ENCODE measurements at places on chromosomes 6 and 20. TPM values are rescaled to one million over a fixed set of nuclear protein-coding genes. Genes with fewer than 3 reads are reported as not detected.

PKIB gene
- polyA plus RNA-seq, result 0.45 TPM

SLC35D3 gene
- not detected for polyA plus RNA-seq

PBOV1 gene
- not detected for polyA plus RNA-seq

MICB gene
- polyA plus RNA-seq, result 3.8 TPM

MMP24 gene
- 0.07 TPM for polyA plus RNA-seq

REM1 gene
- polyA plus RNA-seq, result not detected

PEX7 gene
- 4.2 TPM for polyA plus RNA-seq

RANBP9 gene
- 1.9 TPM for polyA plus RNA-seq

GRCh38 chr20:36313926-36314325 lies 7.8 kb downstream of the DLGAP4 start:
- DNase-seq, result no peak

GRCh38 chr20:41040855-41041254 lies 12.2 kb downstream of the TOP1 start:
- DNase-seq, result no peak

DNA sequence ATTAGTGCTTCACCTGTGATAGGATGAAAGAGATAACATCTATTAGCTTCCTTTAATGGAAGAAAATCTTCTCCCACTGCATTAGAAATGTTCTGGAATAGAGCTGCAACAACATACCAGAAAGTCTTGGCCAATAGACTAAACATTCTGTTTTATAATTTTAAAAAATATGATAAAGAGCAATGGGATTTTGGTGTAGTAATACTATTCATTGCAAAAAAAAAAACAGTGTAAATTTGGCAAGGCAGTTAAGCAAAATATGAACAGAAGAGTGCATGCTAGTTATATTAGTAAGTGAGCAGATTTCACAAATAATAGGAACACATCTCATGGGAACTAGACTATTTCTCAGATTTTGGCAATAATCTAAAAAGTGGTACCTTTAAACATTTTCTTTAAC lies 43.3 kb downstream of the SOX4 start:
- no peak for DNase-seq

GRCh38 chr20:63744574-63745423 lies 5.2 kb downstream of the SLC2A4RG start:
- no peak for DNase-seq

DNA sequence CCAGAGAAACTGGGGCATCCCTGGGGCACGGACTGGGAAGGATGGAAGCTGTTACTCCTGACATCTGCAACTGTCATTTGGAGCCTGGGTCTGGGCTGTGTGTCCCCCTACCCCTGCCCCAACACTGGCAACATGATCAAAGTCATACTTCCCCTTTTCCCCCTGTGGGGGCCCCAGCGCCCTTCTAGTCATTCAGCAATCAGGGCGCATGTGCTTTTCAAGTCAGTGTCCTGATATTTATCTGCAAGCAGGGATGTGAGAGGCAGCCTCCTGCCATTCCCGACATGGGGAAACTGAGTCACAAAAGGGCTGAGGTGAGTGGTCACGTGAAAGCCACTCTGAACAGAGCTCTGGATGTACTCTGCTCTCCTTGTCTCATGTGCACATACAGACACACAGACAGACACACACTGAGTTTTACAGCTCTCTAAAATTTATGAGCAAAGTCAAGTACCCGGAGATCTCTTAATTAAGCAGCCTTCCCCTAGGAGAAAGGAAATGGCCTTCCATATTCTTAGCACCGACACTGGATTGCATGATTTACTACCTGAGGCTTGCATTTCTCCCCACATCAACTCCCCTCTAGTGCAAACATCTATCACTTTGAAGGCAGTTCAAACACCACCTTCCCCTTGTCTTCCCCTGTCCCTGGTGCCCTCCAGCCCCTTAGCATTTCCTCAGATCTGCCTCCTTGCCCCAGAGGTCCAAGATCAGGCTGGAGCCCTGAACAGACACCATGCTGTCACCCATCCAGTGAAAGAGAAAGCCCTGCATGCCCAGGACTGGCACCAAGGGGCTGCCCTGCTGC lies 170.7 kb downstream of the CDC5L start:
- no peak for DNase-seq

- DNase-seq, result no peak
Observed at GRCh38 chr6:77906070-77906469, 253.2 kb downstream of the MEI4 start.

DNA sequence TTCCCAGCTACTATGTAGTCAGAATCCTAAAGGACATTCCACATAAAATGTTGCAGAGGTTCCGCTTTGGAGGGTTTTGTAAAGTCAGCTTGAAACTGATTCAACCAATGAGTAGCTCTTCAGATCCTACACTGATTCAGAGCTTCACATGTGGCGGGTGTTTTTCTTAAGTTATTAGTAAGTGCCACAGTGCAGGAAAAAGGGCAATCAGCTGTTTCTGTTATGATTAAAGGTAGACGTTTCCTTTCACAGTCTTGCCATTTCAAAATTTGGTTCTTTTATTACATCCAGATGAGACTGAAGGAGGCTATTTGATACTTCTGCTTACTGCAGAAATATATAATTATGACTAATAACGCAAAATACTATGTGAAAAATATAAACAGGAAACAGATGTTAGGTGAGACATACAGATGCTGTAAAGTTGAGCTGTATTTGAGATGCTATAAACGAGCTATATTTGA lies 443.9 kb downstream of the CDKAL1 start:
- DNase-seq, result no peak

- no peak for DNase-seq
Observed at GRCh38 chr20:35196313-35196712, 24.4 kb downstream of the PROCR start.

GRCh38 chr6:98928688-98929087 lies 19.1 kb downstream of the FBXL4 start:
- DNase-seq, result no peak

- DNase-seq, result no peak
Observed at GRCh38 chr20:17227669-17228623, 1.1 kb downstream of the PCSK2 start.

Measured in naive thymus-derived CD8-positive, alpha-beta T cell (primary cell).